ENCODE measurements at places on chromosomes 12 and 14.

DNA sequence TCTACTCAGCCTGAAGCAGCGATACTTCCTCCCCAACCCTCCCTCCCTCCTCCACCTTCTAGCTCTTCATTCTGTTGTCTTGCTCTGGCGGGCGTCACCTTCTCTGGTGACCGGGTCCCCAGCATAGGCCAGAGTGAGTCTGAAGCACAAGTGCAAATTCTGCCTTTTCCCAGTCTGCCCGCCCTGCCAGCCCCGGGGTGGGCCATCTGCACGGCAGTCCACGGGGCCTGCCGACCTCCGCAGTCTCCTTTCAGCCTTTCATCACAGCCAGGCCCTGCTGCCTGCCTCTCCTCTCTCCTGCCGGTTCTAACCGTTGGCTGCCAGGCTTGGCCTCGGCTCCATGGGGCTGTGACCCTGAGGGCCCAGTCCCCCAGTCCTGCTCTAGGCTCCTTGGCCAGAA, 58.7 kb downstream of the TESC start:
- no peak for DNase-seq

- DNase-seq, result no peak
Measured at GRCh38 chr14:95255013-95255412, 64.7 kb downstream of the CLMN start.

DNA sequence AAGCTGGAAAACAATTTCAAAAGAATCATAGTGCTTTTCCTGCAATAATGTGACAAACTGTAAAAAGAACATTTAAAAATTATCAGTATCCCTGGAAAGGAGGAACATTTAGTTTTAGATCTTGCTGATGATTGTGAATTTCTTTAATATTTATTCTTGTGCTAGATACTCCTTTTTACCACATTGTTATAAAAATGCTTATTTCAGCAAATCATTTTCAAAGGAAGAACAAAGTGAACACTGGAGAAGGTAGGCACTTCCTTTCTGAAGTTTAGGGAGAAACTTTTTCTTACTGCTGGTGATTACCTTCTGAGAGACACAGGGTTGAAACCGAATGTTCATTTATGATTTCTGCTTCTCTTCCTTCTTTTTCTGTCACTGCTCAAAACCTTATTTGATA, 45.1 kb upstream of the C12orf75 start:
- DNase-seq, result no peak

- no peak for DNase-seq
Measured at GRCh38 chr14:35416108-35416750, 11.7 kb upstream of the NFKBIA start.

DNA sequence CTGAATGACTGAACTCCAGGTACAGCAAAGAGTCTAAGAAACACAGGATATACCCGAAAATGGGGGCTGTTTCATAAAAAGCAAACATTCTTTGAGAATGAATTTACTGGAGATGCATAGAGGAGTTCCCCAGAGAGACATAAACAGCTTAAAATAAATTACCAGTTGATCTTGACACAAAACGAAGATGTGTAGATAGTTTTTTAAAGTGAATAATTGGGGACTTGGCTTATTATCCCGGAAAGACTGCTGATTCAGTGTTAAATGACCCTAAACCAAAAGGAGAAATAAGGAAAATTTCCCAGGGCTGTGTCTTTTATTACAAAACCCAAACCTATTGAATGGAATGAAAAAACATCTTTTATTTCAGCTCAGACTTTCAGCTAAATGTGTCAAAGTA, 1052.8 kb upstream of the TMEM132C start:
- no peak for DNase-seq

DNA sequence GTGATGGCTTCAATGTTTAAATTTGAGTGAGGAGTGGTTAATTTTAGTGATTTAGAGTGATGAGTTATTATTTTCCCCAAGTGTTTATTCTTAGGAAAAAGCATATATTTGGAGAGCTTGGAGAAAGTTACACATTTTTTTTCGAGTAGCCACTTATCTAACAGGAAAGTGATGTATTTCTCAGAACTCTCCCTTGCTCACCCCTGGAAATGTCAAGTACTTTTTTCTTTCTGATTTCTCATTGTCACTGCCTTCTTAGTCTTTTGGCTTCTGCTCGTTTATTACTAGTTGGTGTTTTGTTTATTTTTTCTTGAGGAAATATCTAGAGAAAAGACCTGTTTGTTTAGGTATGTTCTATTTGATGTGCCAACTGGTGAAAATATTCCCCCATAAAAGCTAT, 58.8 kb downstream of the AEBP2 start:
- no peak for DNase-seq

DNA sequence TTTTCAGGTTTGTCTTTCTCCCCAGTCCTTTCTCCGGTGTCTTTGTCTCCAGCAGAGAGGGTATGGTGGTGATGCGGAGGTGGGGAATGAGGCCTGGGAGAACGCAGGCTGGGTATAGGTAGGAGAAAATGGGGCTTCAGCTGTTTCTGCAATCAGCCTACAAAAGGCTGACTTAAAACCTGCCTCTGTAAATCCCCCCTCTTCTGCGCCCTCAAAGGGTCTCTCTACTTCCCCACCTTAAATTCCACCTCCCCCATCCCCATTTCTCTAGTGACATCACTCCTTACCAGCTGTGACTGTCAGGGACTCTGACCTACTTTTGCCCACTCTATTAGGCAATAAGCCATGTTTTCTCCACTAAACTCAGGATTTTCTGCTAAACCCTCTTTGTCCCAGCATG, 8.1 kb upstream of the RIMKLB start:
- DNase-seq, result no peak

- no peak for DNase-seq
Measured at GRCh38 chr14:35971965-35972630, 146.0 kb downstream of the BRMS1L start.

- DNase-seq, result no peak
Measured at GRCh38 chr12:80299976-80300375, 144.1 kb upstream of the PTPRQ start.

- no peak for DNase-seq
Measured at GRCh38 chr12:58500399-58500798, 419.9 kb downstream of the LRIG3 start.

DNA sequence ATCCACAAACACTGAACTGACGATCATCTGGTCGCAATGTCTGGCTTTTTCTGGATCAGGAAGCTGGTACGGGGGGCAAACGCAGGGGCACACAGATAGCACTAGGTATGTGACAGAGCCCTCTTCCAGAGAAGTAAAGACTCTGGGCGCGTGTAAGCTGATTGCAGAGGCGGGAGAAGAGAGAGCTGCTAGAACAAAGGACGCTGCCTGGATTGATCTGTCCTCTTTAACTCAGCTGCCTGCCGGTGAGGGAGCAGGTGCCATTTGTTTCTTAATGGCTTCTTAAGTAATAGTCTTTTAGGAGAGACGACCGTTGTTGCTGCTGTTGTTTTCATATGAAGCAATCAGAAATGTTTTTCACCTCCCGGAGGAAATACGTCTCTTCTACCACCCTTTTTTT, 77.3 kb downstream of the GLT1D1 start:
- DNase-seq, result no peak

DNA sequence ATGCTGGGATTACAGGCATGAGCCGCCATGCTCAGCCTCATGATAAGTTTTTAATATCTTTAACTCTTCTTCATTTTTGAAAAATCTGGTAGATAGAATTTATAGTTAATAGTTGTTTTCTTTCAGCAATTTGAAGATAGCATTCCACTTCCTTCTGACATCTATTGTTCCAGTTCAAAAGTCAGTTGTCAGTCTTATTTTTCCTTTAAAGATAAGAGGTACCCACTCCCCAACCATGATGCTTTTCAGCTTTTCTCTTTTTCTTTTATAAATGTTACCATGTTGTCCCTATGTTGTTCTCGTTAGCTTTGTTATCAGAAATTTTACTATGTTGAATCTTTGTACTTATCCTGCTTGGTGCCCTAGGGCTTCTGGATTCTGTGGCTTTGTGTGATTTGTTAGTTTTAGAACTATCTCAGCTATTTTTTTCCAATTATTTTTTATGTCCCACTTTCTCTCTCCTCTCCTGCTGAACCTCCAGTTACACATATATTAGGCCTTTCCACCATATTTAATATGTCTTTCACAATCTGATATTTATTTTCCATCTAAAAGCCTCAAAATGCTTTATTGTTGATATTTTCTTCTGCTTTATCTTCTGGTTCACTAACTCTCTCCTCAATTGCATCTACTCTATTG, 181.6 kb upstream of the FOXN3 start:
- DNase-seq, result no peak

- no peak for DNase-seq
Measured at GRCh38 chr12:25434515-25434914, 118.6 kb downstream of the LMNTD1 start.

DNA sequence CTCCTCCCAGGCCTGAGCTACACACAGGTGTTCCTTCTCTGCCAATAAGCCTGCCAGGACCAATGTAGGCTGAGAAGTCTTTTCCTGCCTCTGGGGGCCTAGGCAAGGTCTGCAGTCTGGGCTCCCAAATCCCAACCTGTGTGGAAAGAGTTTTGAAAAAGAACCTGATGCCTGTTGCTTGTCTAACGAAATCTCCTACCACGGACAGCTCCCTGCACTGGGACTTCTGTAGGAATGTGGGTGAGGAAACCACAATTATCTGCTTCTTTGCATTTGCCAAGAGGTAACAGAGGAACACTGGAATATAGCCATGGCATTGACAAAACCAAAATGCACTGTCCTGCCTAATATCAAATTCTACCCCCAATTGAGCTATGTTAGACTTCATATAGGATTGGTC, 877.0 kb upstream of the TMEM132C start:
- DNase-seq, result peak; percentile 51

GRCh38 chr12:13602172-13602571, 379.2 kb downstream of the GRIN2B start:
- DNase-seq, result no peak

DNA sequence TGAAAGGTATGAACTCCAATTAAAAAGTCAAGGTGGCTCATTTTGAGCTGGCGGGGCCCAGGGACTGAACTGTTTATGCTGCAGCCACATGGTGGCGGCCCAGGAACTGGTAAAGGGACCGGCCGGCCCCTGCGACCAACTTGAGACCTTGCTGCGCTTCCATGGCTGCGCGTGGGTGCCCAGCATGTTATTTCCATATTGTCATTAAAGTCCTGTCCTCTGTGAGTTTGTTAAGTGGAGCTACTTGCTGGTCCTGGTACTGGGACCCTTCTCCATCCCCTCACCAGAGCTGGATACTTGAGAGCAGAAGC, 62.3 kb downstream of the BEGAIN start:
- no peak for DNase-seq

- DNase-seq, result no peak
Measured at GRCh38 chr12:75116646-75117198, 92.9 kb downstream of the KCNC2 start.

DNA sequence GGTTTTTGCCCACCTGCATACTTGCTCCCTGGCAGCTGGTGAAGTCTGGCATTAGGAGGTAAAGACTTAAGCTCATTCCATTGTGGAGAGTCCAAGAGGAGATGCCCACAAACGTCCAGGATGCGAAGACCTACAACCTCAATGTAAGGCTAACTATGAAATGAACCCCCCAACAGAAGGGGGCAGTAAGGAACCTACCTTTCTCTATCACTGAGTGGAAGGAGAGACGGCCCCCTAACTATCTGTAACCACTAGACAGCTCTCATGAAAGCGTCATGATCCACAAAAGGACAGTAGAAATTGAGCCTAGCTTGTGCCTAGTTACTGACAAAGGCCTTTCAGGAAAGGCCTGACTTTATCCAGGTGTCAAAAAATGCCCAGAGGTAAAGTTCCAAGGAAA, 55.3 kb downstream of the ZFYVE21 start:
- DNase-seq, result no peak

DNA sequence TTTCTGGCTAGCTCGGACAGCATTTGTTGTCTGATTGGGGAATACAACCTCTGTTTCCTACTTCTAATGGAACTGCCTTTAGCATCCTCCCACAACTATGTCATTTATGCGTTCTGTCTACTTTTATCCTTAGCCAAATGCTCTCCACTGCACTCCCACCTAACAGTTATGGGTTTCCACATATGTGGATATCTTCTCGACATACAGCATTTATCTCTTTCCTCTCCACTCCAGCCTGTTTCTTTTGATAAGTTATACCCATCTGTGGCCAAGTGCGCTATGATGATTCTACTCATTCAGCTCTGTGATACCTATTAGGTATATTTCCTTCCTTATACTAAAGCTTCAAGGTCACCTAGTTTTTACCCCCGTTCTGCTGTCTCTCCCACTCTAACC, 122.2 kb upstream of the NAP1L1 start:
- no peak for DNase-seq

GRCh38 chr12:12018454-12018853, 52.3 kb upstream of the BCL2L14 start:
- peak; percentile 63 for DNase-seq

GRCh38 chr14:65238456-65238855, 136.1 kb upstream of the MAX start:
- peak; percentile 69 for DNase-seq

- DNase-seq, result no peak
Measured at GRCh38 chr14:77862154-77862786, 62.4 kb downstream of the ADCK1 start.

GRCh38 chr12:49567611-49568441, at the start of gene MCRS1:
TSS of gene MCRS1 (minus strand) at chr12:49568142. CDS start at chr12:49566731, 1,411 bp downstream.
- DNase-seq, result peak; percentile 65

DNA sequence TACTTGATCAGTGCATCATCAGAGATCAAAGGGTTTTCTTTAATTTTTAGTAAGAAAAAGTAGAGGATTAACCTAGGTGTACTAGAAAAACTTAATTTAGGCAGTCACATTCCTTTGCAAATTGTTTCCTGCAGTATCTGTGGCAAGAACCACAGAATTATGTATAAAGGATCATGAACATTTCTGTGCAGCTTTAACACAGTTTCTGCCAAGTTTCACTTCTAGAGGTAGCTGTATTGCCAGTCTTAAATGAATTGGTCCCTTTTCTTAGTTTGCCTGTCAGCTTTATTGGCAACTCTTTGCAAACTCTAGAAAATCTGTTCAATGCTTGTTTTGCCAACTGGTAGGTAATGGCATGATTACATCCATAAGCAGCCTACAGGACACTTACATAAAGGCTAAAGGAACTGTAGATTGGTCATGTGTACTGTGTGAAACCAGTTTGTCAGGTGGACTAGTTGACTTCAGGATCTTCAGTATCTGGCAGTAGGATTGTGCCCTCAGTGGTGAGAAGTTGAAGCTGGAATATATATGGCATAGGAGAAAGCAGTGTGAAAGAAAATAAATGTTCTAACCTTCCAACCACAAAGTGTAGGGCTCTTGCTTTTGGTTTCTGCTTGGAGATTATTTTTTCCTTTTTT, 75.9 kb downstream of the TTLL5 start:
- no peak for DNase-seq

GRCh38 chr14:101813833-101814232, 52.3 kb downstream of the PPP2R5C start:
- DNase-seq, result no peak

DNA sequence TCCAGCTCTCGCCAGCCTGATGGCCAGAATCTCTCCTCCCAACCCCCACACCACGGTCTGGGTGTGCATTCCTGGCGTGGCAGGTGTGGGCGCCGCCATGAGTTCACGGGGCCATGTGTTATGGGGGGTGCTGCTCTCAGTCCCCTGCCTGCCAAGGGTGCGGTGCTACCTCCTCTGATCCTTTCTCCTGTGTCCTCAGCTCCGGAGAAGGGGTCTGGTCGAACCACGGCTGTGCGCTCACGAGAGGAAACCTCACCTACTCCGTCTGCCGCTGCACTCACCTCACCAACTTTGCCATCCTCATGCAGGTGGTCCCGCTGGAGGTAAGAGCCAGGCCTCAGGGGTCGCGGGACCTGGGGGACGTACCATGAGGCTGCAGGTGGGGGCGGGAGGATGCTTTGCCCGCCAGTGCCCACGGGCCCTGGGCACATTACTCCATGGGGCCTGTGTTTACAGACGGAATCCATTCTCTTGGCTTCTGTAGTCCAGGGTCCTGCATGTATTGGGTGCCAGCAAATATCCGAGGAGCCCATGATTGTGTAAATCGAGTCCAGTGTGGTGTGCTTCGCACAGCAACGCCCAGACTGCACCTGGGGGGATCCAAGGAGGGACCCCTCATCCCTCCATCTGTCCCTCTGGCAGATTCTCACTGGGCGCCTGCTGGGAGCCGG, 130.8 kb downstream of the ADGRD1 start:
- DNase-seq, result no peak
